ENCODE measurements at places on chromosomes 3 and 15.

DNA sequence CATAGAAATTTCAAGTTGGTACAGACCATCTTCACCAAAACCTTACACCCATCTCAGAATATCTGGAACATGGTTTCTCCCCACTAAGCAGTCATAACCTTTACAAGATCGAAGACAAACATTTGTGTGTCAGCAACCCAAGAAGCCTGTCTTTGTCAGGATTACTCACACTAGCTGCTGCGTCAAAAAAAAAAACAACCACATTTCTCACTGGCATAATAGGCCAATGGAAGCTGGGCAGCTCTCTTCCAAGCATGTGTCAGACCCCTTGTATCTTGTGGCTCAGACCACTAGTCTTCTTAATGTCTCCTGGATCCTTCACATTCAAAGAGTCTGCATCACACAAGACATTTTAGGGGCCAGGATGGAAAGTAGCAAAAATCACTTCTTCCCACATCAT lies 266.9 kb upstream of the IGF1R start:
- no peak for DNase-seq

- no peak for DNase-seq
These were observed 296 bp downstream of the TPRA1 start for GRCh38 chr3:127590282-127590592.

- DNase-seq = no peak
These were observed 21.0 kb downstream of the TMEM158 start for GRCh38 chr3:45205126-45205525.

GRCh38 chr3:170256597-170256996 lies 34.4 kb downstream of the PRKCI start:
- no peak for DNase-seq

DNA sequence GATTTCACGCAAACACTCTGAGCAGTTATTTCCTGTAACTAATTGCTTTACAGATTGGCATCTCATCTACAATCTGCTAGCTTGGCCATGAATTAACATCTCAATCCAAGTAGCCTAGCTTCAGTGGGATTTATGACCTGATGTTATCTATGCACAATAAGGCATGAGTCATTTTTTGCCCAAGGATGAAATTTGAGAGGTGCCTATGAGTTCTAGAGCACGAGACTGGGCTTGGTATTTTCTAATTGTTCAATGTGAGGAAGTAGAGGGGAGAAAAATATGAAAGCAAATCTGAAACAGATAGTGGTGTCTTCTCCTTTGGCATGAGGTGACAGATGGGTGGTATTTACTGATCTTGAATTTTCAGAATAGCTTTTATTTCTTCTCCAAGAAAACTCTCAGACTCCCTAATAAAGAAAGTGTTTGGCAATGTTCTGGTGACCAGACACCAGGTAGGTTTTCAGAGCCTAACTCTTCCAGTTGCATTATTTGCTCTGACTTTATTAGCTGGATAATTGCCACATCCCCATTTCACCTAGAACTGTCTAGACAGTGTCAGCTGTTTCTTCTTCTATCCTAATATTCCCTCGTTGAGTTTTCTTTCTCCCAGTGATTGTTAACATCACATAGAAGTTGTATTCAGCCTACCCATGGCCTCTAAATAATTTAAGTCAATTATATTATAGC lies 301.0 kb upstream of the UMPS start:
- no peak for DNase-seq

GRCh38 chr15:78174401-78174800 lies 25.2 kb downstream of the IDH3A start:
- no peak for DNase-seq

GRCh38 chr3:73212683-73213082 lies 151.2 kb downstream of the EBLN2 start:
- no peak for DNase-seq

GRCh38 chr3:45273681-45274515 lies 47.8 kb upstream of the TMEM158 start:
- DNase-seq = peak; percentile 4

Data from NCI-H345 (cell line).